Stimulated activated CD4-positive, alpha-beta T cell treated with anti-CD3 and anti-CD28 coated beads, Interleukin-15, amount 100 ng/mL, for 1 hour (primary cell): ENCODE measurements at places on chromosomes 7 and 10.

DNA sequence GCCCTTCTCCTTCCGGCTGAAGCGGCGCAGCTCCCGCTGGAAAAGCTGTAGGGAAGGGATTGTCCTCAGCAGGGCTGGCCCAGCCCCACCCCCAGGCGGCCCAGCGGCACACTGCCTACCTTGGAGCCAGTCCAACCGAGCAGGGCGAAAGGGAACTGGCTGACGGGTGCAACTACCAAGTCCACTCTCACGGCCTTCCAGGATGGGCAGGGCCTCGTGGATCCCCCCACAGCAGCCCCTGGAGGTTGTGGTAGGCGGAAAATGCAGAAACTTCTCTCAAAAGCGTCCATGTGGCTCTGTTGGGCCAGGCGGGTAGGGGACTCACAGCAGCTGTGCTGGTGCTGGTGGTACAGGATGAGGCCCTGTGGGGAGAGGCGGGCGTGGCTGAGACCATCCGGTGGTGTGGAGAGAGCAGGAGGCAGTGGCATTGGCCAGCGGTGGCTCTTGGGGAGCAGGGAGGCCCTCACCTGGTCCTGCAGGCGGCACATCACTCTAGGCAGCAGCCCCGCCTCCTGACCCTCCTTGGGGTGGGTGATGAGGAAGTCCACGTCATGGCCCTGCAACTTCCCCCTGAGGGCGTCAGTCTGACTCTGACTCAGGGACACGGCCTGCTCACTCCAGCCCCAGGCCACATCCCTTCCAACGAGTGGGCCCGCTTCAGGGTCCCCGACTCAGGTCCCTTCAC is 8.4 kb upstream of the PGAM2 start:
- no peak for DNase-seq

DNA sequence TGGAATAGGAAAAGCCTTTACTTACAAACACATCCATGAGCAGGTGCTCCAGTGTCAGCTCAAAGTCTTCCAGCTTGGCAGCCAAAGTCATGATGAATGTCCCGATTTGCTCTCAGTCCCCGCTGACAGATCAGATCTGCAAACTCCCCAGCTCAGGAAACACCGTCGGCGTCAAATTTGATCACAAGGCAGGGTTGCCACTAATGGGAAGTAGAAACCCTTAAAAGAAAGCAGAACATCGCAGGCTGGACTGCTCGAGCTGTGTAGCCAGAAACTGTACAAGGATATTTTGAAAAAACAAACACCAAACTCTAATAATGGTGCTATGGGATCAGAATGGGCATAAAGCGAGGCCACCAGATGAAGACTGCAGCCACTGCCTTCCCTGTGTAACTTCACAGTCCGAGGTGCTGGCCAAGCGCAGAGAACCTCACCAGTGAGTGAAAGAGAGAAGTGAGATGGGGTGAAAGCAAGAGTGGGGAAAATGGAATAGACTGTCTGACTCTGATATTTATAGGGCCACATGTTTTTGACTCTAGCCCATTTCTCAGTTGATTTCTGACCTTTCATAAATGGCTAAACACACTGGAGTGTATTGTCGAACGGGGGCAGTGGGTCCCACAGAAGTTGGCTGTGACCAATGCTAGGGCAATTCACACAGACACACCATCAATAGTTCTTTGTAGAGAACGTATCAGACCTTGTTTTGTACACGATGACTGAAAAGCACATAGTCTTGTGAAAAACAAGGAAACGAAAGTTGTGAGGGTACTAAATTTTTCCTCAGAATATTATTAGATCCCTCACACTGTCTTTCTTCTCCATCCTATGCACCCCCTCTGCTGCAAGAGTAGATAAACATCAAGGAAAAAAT is 306.2 kb downstream of the FRMD4A start:
- no peak for DNase-seq

DNA sequence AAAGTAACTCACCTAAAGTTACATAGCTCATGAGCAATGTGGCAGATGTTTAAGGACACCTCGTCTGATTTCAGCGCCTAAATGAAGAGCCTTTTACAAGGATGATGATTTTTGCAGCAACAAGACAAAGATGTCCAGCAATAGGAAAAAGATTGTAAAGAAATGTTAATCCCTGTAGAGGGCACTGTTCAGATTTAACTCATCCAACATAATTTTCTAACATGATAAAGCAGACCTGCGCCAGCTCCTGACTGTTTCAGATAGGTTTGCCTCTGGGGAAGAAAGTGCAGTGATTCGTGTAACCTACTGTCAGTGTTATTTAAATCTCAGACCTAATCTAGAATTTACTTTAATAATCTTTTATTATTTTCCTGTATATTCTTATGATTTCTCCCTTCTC is 595.2 kb downstream of the AUTS2 start:
- no peak for DNase-seq

- DNase-seq, result no peak
Measured at GRCh38 chr7:33157781-33158180, 28.4 kb downstream of the BBS9 start.

DNA sequence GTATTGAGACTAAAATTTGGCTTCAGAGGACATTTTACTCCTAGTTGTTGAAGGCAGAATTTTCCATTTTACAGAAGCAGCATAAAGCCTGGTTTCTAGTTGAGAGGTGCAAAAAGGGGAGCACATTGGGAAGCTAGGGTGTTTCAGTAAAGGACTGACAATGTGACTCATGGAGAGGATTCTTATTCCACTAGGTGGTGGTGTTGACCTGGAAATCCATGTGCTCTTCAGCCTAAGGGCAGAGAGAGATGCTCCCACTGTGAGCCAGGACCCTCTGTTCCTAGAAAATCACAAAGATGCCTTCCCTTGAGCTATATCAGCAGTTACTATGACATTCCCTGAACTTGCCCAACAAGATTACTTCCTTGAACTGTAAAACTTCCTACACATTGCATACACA is 687.8 kb downstream of the IPMK start:
- no peak for DNase-seq

- DNase-seq, result no peak
Measured at GRCh38 chr7:26900251-26900650, 35.9 kb upstream of the SKAP2 start.

DNA sequence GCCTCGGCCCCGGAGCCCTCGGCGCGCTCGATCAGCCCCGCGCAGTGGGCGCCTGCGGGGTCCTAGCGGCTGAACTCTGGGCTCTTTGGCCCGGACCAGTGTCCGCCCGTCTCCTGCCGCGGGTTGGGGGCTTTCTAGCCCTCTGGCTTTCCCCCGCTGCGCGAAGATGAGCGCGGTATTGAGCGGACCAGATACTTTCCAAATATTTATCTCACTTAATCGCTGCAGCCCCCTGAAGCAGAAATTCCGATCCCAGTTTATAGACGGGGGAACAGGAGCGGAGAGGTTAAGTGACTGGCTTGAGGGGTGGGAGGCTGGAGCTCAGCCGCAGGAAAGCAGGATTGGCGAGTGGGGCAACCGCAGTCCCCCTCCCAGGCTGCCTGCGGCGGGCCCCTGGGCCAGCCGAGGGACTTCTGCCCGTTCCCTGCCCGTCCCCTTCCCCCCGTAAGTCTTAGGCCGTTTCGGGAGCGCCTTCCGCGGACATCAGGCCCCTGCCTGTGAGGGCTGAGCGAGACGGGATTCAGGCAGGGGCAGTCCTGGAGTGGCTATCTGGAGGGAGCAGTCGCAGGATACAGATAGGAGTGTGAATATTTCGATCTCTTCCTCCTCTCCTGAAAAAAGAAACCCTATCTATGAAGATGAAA is 565 bp downstream of the STRIP2 start:
- DNase-seq, result no peak

GRCh38 chr7:70607281-70607680 is 524.7 kb upstream of the GALNT17 start:
- DNase-seq, result no peak

DNA sequence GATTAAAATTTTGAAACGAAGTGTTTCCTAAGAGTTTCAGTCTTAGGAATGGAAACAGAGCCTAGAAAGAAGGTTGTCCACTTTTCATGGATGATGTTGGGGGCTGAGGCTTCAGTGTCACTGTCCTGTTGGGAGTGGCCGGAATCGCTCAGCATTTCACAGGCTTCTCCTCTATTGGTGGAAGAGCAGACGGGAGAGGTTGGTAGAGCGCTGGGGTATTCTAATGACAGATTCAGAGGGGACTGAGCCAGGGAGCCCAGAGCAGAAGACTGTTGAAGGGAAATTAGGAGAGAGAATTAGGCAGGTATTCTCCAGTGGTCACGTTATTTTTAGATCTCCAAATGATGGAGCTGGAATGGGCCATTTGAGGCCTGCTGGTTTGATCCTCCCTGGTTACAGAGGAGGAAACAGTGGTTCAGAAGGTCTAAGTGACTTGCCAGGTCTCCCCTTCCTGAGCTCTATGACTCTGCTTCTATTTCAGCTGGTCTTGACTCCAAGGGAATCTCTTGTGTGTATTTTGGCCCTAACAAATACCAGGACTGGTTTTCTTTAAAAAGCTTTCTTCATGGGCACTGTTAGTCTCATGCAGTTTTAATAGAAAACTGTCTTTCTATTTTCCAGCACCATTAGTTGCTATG is 35.7 kb upstream of the EEPD1 start:
- DNase-seq, result no peak

DNA sequence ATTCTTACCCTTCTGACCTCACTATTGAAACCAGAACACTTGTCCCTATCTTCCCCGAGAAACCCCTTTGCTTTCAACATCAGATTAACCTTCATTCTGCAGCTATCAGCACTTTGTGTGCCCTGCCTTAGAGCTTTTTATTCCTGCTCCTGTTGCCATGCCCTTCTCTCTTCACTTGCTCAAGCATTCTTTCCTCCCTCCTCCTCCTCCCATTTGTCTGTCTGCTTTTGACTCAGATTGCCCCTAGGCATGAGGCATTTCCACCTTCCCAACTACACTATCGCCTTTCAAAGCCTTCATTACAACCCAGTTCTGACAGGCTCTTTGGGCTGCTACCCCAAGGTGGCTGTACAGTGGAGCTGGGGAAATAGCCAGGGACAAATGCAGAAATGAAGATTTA is 143.3 kb downstream of the SLC25A13 start:
- DNase-seq, result no peak

DNA sequence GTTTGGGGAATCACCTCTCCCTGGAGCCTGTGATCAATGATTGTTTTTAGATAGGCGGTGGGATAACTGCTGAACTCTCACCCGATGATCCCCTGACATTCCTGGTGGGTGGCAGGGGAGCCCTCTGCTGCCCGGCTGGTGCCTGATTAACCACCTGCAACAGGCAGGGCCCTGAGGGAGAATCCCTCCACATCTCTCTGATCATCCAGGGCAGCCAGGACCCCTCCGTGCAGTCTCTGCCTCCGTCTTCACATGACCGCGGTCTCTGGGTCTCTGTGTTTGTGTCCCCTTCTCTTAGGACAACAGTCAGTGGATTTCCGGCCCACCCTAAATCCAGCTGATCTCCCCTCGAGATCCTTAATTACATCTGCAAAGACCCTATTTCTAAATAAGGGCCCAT is 17.4 kb downstream of the CALML5 start:
- DNase-seq, result no peak

DNA sequence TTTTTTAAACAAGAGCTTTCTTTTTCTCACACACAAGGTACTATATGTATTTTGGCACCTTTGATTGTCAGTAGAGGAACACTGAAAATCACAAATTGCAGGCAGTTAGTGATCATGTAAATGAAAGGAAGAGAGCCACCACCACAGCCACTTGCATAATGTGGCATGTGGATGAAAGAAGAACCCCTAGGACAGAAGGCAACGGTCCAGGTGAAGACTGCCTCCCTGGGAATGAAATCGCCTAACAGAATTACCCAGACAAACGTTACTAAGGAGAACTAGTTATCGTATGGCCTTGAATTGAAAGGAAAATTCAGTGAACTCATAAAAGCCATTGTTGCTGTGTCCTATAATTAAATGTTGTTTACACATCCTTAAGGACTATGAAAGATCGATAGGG is 41.2 kb upstream of the PTPRZ1 start:
- DNase-seq, result no peak

- DNase-seq, result no peak
Measured at GRCh38 chr7:113799896-113800295, 118.9 kb downstream of the PPP1R3A start.

GRCh38 chr7:122310119-122311021 is 5.8 kb upstream of the FEZF1 start:
- no peak for DNase-seq

DNA sequence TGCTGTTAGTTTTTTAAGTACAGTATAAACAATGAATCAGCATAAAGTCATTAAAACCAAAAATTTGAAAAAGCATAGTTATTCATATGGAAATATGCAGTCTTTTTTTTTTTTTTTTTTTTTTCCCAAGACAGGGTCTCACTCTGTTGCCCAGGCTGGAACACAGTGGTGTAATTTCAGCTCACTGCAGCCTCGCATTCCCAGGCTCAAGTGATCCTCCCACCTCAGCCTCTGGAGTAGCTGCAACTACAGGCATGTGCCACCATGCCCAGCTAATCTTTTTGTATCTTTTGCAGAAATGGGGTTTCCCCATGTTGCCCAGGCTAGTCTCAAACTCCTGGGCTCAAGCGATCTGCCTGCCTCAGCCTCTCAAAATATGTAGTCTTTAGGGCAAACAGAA is 182.0 kb downstream of the SEMA3E start:
- DNase-seq, result no peak

DNA sequence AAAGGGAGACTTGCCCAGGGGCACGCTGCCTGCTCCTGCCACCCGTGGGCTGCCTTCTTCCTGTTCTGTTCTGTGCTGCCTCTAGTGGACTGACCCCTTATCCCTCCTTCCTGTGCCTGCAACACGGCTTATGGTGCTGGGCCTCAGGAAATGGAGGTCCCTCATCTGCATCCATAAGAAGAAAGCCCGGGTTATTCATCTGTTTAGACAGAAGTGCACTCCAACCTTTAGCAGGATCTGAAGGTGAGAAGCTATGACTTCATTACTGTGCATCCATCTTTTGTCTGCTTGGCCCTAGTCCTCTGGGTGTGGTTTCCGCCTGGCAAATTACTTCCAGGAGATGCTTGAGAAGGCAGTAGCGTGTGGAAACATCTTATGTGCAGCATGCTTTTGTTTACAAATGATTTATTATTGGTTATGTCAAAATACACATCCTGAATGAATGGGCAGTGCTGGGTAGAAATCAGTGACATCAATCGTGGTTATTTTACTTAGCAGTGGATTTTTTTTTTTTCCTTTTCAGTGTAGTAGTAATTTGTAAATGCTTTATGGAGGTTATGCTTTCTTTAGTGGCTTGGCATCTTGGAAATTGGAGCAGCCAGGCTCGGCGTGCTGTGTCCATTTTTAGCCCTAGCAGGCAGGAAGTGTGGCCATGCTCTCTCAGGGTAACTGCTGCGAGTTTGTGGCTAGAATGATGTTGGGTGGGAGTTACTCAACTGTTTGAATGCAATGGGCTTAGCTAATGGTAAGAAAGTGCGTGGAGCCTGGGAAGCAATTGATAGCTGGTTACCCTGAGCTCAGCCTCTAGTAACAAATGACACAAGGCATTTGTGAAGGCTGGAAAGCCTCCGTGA is 12.7 kb downstream of the PTPRE start:
- DNase-seq, result no peak

DNA sequence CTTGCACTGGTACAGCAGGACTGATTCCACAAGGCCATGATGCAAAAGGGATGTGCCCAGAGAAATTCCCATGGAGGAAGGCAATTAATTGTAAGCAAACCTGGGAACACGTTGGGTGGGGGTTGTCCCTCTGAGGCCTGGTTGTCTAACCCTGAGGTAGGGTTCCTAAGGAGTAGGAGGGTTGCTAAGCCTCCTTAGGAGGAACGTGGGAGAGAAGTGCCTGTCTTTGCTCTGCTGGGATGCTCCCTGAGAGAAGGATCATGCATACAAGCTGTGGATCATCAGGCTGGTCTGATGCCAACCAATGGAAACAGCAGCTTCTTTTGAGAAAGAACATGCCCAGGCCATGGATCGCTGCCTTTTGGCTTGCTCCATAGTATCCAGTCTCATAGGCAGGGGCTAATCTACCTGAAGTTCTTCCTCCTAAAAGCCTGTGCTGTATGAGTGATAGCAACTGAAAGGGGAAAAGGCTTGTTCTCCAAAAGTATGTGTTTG is 203.7 kb upstream of the NPVF start:
- no peak for DNase-seq
